ENCODE measurements at places on chromosomes 12 and 14.
A peak's percentile ranks its signal among the peaks of the same experiment; 100 is the strongest.

DNA sequence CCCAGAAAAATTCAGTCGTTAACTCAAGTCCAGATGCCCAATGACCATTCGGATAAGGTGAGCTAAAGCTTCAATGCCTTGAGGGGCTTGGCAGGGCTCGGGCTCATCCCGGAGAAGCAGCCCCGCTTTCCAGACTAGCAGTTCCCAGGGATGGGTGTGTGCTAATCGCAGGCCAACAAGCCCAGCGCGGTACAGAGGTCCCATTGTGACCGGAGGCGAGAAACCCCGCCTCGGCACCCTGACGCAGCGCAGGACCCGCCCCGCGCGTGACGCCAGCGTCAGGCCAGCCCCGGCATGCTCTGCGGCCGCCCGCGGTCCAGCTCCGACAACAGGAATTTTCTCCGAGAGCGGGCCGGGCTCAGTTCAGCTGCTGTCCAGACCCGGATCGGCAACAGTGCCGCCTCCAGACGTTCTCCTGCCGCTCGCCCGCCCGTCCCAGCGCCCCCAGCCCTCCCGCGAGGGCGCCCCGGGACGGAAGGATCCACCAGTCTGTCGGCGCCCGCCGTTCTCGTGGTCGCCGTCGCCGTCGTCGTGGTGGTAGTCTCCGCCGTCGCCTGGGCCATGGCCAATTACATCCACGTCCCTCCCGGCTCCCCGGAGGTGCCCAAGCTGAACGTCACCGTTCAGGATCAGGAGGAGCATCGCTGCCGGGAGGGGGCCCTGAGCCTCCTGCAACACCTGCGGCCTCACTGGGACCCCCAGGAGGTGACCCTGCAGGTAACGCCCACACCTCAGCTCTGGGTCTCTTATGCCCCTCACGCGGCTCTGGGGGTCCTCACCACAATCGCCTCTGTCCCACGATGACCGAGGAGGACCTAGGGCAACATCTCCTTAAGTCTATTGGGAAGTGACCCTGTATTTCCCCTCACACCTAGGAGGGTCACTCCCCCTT is at the start of gene ETNK1:
ETNK1 (plus strand) TSS at position 302 of the 892 bp plus-strand sequence; CDS start at position 562, 260 bp downstream.
- peak; percentile 87 for DNase-seq

DNA sequence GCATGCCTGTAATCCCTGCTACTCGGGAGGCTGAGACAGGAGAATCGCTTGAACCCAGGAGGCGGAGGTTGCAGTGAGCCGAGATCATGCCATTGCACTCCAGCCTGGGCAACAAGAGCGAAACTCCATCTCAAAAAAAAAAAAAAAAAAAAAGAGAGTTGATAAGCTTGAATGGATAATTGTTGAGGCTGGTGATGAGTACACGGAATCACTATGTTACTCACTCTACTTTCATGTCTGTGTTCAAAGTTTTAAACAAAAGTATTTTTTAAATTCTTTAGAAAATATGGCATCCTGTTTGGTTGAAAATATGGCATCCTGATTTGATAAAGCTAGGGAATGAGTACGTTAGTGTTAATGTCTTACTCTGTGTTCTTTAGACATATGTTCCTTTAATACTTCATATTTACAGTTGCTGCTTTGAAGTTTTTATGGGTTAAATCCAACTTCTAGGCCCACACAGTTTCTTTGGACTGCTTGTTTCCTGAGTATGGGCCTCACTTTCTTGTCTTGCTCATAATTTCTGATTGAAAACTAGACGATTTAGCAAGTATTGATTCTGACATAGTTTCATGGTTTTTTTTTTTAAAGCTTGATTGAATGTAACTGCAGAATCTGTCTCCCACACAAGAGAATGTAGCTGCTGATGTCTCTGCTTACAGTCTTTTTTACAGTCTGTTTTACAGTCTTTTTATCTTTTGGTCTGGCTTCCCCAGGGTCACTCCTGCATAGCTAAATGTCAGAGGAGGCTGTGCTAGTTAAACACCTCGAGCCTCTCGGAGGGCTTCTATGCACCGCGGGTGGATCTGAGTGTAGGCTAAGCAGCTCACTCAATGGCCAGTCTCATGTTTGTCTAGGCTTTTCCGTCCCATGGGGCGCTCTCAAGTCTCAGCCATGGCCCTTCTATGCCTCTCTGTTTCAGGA is 14.1 kb upstream of the FBLN5 start:
- DNase-seq = no peak

DNA sequence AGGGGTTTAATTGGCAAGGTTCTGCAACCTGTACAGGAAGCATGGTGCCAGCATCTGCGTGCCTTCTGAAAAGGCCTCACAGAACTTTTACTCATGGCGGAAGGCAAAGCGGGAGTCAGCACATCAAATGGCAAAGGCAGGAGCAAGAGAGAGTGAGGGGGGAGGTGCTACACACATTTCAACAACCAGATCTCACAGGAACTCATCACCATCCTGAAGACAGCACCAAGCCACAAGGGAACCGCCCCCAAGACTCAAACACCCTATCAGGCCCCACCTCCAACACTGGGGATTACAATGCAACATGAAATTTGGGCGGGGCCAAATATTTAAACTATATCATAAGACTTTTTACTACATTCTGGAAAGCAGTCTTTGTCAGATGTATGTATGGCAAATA is 38.0 kb upstream of the FKBP4 start:
- no peak for DNase-seq

GRCh38 chr12:113424456-113424855 is 2.3 kb downstream of the SDSL start:
- no peak for DNase-seq

DNA sequence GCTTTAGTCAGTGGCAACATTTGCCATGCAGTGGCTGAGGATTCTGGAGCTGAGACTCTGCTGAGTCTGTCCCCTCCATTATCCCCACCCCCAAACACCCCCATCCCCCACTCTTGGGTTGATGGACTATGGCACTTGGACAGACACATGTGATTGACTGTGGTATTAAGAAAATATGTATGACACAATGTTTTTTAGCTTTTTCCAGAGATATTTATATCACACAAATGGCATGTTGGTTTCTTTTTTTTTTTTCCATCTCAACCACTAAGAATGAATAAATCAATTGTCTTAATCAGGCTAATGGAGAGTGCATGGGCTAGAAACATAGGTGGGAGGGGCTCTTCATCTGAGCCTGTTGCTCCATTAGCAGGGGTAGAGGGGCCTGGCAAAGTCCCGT is 30.7 kb upstream of the MAP1LC3B2 start:
- DNase-seq = peak; percentile 52
